ENCODE measurements at places on chromosomes 5 and 9.

GRCh38 chr5:150300496-150301169 lies 2.1 kb downstream of the ARSI start:
- DNase-seq: no peak

DNA sequence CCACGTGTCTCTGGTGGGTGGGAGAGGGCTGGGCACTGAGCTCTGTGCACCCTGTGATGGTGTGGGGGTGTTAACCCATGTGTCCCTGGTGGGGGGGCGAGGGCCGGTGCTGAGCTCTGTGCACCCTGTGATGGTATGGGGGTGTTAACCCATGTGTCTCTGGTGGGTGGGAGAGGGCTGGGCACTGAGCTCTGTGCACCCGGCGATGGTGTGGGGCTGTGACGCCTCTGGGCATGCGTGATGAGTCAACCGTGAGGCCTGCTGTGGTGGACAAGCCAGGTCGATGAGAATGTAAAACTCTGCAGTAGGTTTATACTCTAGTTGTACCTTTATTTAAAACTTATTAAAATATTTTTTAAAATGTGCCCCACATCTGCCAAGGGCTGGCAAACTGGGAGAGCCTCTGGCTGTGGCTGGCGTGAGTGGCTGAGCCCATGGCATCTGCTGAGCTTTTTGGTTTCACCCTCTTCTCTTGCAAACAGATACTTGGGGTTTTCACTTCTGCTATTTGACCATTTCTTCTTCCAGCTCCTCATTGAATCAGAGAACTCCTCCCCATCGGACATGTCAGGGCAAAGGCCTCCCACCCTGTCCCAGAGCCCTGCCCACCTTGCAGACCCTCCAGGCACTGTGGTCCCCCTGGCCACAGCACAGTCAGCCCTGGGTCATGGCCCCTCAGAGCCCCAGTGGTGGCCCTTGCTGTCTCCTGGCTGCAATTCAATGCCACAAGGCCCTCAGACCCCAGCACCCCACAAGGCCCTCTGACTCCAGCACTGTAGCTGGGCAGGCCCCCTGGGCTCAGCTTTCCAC lies 18.5 kb upstream of the EXOC3 start:
- no peak for DNase-seq

- DNase-seq: no peak
Measured at GRCh38 chr5:1429066-1429465, 16.2 kb downstream of the SLC6A3 start.

DNA sequence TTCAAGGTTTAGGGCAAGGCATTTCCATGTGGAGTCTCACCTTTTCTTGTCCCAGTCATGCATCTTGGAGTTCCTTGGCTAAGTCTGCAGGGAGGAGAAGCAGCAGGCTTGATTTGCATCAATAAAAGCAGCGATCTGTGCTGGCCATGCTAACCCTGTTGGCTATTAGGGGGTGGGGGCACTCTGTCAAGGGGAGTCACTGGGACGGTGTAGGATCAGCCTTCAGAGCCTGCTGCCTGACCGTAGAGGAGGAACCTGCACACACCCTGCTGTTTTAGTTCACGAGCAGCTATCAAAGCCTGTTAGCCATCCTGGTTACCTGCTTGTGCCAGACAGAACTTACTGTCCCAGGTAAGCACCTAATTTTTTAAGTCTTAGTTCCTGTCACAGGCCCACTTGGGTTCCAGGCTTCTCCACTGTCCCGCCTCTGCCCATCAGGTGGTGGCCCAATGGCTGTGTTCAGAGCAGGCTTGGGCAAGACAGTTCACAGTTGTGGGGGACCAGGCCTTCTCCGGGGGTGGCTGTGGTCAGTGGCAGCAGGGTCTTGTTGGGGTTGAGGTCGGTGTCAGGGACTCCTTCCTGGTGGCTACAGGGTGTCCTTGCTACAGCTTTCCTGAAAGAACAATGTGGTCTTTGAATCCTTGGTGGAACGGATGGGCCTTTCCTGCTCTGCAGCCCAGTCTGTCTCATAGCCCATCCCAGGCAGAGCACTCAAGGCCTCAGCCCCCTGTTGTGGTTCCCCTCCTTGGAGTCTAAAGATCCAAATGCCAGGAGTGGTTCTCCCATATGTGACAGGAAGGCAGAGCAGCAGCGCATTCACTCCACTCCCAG lies 43.7 kb downstream of the SECISBP2 start:
- no peak for DNase-seq

- no peak for DNase-seq
Measured at GRCh38 chr5:168342151-168342825, 50.8 kb downstream of the WWC1 start.

Measured in NT2/D1 (cell line).